ENCODE measurements at places on chromosomes 3 and 15.

DNA sequence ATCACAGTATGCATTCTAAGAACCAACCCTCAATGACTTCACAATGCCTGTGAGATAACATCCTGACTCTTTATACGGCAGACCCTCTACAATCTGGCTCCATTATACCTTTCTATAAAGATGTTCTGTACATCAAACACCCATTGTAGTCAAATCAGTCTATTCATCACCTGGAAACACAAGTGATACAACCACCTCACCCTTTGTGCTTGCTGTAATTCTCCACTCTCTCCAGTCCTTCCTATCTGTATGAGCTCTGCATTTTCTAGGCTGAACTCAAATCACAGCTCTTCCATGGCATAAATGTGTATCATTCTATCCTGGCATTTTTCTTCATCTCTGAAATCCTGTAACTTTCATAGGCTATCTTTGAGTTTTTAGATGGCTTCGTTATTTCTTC, 539.4 kb downstream of the GRM7 start:
- DNase-seq, result no peak

GRCh38 chr15:37107071-37107743, 6.9 kb upstream of the MEIS2 start:
- DNase-seq, result no peak

GRCh38 chr15:100192097-100193080, 149.4 kb downstream of the ADAMTS17 start:
- no peak for DNase-seq

DNA sequence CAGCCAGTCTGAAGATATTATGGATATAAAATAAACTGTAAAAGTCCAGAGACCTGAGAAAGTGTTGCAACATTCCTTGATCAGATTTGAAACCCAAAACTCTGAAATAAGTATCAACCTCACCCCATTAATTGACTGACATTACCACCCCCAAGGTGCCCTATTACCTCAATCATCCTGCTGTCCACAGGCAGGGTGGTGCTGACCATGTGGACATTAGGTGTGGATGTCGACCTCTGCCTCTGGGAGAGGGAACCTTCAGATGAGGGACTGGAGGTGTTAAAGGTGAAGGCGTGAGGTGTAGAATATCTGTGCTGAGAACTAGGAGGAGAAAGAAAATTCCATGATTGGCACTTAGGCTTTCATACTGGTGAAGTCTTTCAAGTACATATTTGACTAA, 47.1 kb downstream of the MKRN2 start:
- no peak for DNase-seq

- peak; percentile 54 for DNase-seq
Measured at GRCh38 chr3:9302425-9303181, 53.2 kb upstream of the SRGAP3 start.

DNA sequence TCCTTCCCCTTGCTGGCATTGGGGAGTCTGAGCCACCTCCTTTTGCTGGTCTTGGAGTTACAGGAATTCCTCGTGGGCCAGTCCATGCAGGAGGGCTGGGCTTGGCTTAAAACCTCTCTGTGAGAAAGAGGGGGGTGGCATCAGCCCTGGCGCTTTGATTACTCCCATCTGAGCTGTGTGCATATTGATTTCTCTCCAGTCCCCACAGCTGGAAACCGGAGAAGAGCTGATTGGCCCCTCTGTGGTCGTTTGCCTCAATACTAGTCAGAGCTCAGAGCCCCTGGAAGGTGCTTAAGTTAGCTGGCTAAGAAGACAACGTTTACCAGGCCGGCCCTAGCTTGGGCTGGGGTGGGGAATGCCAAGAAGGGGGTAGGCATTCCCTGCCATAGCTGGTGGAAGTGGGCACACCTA, 4.0 kb upstream of the RASGRF1 start:
- DNase-seq, result no peak

DNA sequence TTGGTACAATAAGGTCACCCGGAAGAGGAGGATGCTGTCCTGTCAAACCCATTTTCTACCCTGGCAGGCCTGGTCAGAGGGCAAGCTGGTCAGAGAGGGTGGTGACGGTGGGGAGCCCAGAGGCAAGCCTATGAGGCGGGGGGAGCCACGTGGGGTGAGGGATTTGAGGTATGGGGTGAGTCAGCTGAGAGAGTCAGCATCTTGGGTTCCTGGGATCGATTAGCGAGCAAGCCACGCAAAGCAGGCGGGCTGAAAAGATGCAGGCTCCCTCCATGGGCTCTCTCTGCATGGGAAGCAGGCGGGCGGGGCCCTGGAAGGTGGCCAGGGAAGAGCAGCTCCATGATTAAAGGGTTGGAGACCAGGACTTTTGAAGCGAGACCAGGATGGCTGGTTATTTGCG, 48.1 kb downstream of the MAGEF1 start:
- no peak for DNase-seq

DNA sequence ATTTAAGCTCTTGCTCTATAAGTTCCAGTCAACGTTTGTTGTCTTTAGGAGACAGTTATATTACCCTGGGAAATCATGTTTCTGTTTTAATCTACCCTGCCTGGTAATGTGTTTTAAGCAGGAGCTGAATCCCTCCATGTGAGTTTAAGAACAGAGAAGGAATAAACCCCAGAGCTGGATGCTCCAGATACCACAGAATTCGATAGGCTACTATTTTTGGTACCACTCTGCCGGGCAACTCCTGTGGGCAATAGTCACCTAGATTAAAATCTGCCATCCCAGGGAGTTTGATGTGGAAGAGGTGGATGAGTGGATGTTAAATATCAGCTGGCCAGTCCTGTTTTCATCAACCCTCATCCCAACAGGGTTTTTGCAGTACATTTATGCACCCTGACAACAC, 20.4 kb downstream of the NUDT16 start:
- DNase-seq, result no peak

DNA sequence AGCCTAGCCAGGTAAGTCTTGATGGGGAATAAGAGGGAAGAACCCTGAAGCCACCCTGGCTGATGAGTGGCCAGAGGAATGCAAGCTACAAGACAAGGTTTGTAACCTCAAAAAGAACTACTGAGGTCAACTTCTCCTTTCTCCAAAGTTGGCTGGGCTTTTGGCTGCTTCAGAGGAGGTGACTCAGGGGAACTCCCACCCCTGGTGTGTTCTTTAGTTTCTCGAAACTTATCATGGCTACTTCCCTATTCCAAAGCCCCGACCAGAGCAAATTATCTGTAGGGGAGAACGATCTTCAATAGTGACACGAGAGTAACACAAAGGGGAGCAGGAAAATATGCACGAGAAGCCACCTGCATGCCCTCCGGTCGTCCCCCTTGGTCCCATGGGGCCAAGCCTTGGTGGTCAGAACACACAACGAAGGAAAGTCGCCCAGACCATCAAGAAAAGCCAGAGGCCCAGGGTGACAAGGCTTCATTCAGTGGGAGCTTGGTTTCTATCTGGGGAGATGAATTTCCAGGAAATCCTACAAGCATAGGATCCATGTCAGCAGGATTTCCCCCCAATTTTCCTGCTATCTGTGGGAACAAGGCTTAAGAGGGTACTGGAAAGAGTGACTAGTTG, 6.5 kb upstream of the BCL2A1 start:
- no peak for DNase-seq

DNA sequence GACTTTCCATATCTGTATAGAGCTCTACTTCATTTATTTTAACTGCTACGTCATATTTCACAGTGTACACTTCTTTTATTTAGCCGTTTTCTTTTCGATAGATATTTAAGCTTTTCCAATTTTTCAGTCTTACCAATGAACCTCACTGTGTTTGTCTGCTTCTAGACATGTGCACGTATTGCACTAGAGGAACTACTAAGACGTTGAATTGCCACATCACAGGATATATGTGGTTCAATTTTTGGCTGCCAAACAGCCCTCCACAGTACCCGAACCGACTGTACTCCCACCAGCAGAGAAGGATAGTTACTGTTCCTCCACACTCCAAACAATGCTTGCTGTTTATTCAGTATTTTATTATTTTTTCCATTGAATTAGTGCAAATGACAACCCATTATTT, 2.0 kb downstream of the NR1I2 start:
- no peak for DNase-seq

- DNase-seq, result no peak
Measured at GRCh38 chr3:32109256-32109655, 2.8 kb downstream of the GPD1L start.

- no peak for DNase-seq
Measured at GRCh38 chr15:86942285-86942684, 862.6 kb downstream of the AGBL1 start.

GRCh38 chr3:67598814-67599556, 55.4 kb downstream of the SUCLG2 start:
- DNase-seq, result no peak

DNA sequence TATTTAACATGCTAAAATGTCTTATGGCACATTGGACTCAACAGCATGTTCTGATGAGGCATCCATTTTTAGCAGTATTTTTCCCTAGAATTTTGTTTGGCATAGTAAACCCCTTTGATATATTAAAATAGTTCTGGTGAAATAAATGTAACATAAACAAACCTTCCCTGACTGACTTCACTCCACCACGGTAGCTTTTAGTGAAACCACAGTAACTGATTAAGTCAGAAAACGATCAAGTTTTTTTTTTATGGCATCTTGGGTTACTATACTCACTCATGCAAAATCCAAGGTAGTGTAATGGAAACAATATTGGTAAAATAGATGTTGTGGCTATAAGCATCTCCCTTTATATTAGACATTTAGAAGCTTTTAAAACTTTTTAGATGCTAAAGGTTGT, 2.8 kb downstream of the SERP1 start:
- no peak for DNase-seq

- no peak for DNase-seq
Measured at GRCh38 chr15:55281517-55282228, 7.9 kb downstream of the RAB27A start.

DNA sequence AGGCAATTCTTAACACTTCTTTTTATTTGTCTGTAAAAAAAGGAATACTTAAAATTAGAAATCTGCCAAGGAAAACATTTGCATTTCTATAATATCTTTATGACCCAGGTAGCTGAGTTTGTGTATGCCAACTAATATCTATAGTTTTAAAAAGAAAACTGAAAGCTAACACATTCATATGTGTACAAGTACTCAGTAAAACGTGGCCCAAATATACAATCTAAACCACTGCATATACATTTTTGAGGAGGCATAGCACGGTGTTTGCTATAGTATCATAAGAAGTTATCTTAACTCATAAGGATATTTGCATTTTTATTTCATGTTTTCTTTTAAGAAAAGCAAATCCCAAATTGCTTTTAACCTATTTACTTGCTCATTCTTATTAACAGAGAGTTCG, 172.7 kb downstream of the ZBTB20 start:
- DNase-seq, result no peak

GRCh38 chr3:166223120-166223519, 385.9 kb upstream of the BCHE start:
- DNase-seq, result no peak

DNA sequence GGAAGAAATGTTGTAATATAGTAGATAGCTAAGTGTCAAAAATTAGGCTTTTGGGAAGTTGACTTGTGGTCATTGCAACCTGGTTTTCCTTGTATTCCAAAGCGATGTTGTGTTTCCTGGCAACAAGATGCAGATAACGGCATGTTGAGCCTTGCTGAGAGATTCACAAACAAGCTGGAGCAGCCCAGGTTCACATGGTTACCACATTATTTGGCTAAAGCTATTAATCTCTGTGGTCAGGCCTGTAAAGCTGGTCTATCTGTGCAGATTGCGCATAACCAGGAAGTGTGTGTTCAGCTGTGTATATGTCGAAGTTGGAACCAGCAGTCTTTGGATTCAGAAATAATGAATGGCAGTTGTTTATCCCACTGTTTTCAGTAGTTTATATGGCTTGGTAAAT, 6.6 kb downstream of the TIPARP start:
- no peak for DNase-seq

DNA sequence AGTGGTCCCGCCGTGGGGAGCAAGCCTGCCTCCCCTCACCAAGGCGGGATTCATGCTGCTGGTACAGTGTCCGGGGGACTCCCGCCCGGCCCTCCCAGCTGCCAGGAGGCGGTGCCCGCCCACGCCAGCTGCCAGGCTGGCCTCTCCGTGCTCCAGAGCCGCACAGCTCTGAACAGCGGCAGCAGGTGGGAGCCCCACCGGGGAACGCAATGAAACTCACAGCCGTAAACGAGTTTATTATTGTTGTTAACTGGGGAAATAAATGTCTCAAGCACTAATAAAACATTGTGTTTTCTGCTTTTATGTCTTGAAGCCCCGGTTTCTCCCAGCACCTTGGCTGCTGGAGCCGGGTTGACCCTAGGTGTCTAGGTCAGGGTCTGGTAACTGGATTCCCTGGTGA, 317.7 kb upstream of the TLE3 start:
- no peak for DNase-seq

- DNase-seq, result no peak
Measured at GRCh38 chr15:43749690-43750345, 3.6 kb downstream of the PDIA3 start.

GRCh38 chr3:115831864-115832263, 208.6 kb downstream of the GAP43 start:
- no peak for DNase-seq

- no peak for DNase-seq
Measured at GRCh38 chr15:93920204-93920603, 311.2 kb upstream of the MCTP2 start.

GRCh38 chr15:86863226-86863915, 783.7 kb downstream of the AGBL1 start:
- DNase-seq, result no peak
